ENCODE measurements at places on chromosomes 1 and 21. TPM values are rescaled to one million over a fixed set of nuclear protein-coding genes. Genes with fewer than 3 reads are reported as not detected.

CRTC2 gene
- polyA plus RNA-seq: 48.2 TPM

BCL10 gene
- 24.2 TPM for polyA plus RNA-seq

TNFRSF14 gene
- 17.8 TPM for polyA plus RNA-seq

PODN gene
- 2.0 TPM for polyA plus RNA-seq

GUCA2A gene
- polyA plus RNA-seq: not detected

RAB3B gene
- polyA plus RNA-seq: 7.3 TPM

HORMAD1 gene
- polyA plus RNA-seq: not detected

GRCh38 chr21:31173881-31174555 lies 135.7 kb upstream of the KRTAP19-8 start:
- no peak for DNase-seq

DNA sequence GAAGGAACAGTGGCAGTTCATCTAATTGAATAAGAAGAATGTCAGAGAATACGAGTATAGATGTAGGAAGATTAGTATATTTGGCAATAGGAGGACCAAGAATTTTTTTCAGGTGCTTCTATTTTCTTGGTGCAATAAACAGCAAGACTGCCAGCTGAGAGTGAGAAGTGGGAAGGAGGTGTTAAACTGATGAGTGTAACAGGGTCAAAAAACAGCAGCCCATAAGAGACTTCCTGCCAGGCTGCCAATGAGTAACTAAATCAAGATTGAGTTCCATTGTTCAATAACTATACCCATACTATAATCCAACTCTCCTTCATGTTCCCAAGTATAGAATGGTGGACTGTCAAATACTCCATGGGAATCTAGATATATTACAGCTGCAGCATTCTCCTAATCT lies 28.7 kb downstream of the LYST start:
- DNase-seq: no peak

GRCh38 chr1:19361611-19362147 lies 49.6 kb downstream of the SLC66A1 start:
- DNase-seq: no peak

DNA sequence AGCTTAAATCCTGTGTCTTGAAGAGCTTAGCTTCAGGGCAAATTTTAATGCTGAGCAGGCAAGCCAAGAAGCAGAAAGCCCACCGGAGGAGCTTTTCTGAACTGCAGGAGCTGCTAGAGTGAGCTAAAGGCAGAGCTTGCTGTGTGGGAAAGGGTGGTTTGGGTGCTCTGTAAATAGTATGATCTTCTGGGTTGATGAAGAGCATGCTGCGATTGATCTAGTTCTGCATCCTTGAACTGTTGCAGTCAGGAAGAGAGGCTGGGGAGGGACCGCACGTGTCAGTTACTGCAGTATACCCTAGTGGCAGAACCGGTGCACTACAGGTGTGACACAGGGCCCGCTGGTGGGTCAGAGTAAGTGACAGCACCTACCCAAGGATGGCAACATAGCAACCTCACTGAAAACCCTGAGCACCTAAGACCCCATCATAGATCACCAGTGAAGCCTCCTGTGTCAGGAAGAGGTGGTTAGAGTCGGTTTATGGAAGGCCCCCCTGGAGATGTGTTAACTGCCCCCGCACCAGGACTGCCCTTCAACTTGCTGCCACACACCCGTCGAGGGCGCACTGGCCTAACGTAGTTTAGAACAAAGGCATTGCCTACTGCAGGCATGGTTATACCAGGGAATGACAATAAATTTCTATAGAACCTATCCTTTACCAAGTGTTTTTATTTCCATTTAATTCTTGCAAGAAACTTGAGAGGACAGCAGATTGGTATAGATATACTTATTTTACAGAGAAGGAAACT lies 146.0 kb upstream of the KIAA0040 start:
- no peak for DNase-seq

GRCh38 chr21:19124691-19125090 lies 721.1 kb upstream of the TMPRSS15 start:
- no peak for DNase-seq

DNA sequence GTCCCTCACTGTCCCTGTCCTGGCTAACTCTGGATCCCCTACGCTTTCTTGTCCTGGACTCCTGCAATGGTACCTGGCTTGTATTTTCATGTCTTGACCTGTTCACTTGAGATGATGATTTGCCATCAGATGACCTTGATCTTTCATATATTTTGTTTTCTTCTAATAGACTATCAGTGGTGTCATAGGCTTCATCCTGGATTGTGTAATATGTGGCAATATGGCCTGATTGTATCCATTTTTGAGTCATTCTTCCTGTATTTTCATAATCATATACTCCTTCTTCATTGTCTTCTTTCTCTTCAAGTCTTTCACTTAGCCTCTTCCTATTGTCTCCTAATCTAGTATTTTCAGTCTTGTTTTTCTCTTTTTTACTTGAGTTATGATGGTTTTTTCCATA lies 11.1 kb downstream of the FLG start:
- no peak for DNase-seq

DNA sequence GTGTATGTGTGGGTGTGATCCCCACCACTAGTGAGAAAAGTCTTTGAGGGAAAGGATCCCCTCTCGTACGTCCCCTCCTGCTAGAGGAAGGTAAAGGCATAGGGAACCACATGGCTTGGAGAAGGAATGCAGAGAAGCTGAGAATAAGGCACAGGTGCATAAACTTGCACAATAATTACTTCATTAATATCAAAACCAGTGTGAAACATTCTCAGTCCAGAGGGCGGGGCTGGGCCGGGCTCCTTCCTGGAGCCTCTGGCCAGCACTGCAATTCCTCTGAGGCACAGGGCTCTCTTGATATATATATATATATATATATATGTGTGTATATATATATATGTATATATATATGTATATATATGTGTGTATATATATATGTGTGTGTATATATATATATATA lies 162.6 kb downstream of the TSEN15 start:
- DNase-seq: no peak

DNA sequence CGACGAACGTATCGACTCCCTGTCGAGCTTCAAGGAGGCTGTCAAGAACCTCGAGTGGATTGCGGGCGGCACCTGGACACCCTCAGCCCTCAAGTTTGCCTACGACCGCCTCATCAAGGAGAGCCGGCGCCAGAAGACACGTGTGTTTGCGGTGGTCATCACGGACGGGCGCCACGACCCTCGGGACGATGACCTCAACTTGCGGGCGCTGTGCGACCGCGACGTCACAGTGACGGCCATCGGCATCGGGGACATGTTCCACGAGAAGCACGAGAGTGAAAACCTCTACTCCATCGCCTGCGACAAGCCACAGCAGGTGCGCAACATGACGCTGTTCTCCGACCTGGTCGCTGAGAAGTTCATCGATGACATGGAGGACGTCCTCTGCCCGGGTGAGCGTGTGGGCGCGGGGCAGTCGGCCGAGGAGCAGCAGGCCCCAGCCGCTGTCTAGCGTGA lies 28.0 kb downstream of the COL6A2 start:
- no peak for DNase-seq

- no peak for DNase-seq
Measured at GRCh38 chr1:44644806-44645205, 29.5 kb downstream of the TMEM53 start.

DNA sequence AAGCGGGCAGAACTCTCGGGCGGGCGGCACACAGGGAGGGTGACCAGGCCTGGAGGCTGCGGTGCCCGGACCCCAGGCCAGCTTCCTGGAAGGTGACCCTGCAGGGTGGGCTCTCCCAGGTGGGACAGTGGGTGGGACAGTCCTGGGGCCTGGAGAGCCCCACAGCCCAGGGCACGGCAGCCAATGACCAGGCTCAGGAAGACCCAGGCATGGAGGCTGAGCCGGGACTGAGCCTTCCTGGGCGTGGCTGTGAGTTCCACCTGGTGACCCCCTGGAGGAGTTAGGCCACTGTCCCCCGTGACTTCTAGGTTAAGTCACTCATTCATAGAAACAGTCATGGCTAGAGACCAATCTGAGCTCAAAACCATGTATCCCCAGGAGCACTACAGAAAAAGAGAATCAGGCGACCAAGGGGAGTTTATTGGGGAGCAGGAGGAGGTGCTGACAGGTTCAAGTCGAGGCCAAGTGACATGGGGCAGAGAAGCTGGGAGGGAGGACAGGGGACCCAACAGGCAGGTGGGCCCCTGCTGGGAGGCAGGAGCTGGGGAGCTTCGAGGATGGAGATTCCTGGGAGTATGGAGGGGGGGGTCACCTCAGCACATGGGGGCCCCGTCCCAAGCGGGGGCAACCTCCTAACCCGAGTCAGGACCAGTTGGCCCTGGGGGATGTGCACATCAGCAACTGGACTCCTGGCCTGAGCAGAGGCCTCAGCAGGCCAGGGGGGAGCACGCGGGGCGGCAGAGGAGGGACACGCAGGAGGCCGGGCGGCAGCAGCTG lies 1.2 kb downstream of the KRTAP10-5 start:
- DNase-seq: no peak

DNA sequence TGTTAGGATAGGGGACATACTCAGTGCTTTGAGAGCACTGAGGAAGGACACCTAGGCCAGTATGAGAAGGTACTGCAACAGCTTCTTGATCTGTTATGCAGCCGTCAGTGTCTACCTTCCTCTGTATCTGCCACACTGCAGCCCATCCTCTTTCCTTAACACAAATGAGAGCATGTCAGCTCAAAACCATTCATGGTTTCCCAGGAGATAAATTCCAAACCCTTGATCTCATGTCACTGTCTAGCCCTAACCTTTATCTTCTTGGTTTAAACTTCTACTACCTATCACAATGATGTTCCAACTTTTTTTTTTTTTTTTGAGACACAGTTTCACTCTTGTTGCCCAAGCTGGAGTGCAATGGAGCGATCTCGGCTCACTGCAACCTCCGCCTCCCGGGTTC lies 1.4 kb downstream of the ZMYND12 start:
- DNase-seq: no peak

GRCh38 chr1:175078629-175079028 lies 11.0 kb downstream of the TNN start:
- DNase-seq: no peak

- DNase-seq: peak; percentile 84
Measured at GRCh38 chr1:230849451-230850224, 18.7 kb downstream of the C1orf198 start.

DNA sequence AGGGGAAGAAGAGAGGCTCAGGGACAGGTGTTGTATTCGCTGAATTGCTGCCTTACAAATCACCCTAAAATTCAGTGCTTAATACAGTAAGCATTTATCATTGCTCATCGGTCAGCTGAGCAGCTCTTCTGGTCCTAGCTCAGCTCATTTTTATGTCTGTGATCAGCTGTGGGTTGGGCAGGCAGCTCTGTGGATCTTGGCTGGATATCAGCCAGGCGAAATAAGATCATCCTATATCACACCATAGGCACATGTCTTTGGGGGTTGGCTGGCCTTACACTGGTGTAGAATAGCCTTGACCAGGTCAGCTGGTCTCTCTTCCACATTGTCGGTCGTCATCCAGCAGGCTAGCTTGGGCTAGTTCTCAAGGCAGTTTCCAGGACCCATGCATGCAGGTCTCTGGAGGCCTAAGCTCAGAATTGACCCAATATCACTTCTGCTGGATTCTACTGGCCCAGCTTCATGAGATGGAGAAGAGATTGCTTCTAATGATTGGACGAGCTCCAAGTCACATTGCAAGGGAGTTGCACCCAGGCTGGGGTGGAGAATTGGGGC lies 448.6 kb downstream of the KIF26B start:
- no peak for DNase-seq

GRCh38 chr1:165753934-165754333 lies 14.7 kb downstream of the TMCO1 start:
- no peak for DNase-seq

DNA sequence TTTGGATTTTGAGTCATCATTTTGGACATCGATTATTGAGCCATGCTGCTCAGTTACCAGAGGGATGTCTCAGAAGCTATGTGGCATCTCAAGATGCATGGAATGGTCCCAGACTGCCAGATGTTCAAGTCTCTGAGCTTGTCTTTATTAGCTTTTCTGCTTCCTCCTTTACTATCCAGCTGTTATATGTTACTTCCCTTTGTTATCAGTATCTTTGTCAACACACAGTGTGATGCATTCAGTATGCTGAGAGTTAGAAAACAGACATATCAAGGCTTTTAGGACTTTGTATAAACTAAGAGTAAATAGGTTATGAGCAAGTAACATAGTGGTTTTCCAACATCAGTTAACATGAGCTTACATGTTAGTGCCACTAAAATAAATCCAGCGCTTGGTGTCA lies 474.5 kb downstream of the DSCAM start:
- DNase-seq: peak; percentile 19

- DNase-seq: no peak
Measured at GRCh38 chr1:212281590-212281989, 3.6 kb upstream of the PPP2R5A start.

DNA sequence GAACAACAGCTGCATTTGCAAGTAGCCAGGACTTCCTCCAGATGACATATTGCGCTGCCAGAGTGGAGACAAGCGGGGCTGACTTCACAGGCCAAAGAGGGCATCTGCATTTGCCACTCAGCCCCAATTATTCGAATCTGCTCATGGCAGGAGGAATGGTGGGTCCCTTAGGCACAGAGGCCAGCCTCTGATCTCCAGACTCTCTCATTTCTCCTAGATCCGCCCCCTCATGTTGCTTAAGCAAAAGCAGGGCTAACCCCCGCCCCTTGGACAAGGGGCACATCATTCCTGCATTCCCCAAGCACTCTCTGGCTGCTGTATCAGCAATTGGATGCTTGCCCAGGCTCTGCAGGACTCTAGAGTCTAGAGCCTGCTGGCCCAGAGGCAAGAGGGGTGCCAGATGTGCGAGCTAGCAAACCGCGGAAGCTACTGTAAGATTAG lies 262.4 kb downstream of the ST6GALNAC3 start:
- no peak for DNase-seq

DNA sequence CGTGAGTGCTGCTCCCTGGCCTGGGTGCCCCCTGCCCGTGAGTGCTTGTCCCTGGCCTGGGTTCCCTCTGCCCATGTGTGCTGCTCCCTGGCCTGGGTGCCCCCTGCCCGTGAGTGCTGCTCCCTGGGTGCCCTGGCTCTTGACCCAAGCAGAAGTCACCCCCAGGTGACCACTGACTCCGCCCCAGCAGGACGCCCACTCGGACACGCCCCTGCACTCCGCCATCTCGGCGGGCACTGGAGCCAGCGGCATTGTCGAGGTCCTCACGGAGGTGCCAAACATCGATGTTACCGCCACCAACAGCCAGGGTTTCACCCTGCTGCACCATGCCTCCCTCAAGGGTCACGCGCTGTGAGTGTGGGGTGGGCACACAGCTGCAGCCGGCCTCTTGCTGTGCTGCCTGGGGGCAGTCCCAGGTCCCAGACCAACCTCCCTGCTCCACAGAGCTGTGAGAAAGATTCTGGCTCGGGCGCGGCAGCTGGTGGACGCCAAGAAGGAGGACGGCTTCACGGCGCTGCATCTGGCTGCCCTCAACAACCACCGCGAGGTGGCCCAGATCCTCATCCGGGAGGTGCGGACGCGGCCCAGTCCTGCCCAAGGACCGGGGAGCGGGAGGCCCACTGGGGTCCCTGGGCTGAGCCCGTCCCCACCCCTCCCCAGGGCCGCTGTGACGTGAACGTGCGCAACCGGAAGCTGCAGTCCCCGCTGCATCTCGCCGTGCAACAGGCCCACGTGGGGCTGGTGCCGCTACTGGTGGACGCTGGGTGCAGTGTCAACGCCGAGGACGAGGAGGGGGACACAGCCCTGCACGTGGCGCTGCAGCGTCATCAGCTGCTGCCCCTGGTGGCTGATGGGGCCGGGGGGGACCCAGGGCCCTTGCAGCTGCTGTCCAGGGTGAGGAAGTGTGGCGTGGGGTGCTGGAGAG lies 3.9 kb upstream of the MMP23B start:
- no peak for DNase-seq

GRCh38 chr1:15352128-15352957 lies 57.3 kb upstream of the EFHD2 start:
- DNase-seq: no peak

All from left kidney (tissue), 8 donors.